A549 treated with Mapracorat at 1 μM for 4 hours (cell line): ENCODE measurements at places on chromosomes 1 and 21. TPM values are rescaled to one million over a fixed set of nuclear protein-coding genes. Genes with fewer than 3 reads are reported as not detected.

Gene CNKSR1
- 0.15 to 0.58 TPM (median 0.32 TPM) in 4 of 5 replicates, not detected in the other for total RNA-seq

Gene CAPZA1
- 56.0 to 66.5 TPM (median 63.5 TPM) in 5 replicates for total RNA-seq

Gene CD1B
- not detected in 5 replicates for total RNA-seq

Gene PGLYRP3
- total RNA-seq, result not detected in 5 replicates

Gene GOLT1A
- 3.6 to 6.7 TPM (median 4.4 TPM) in 5 replicates for total RNA-seq

Gene SNX27
- 7.0 to 10.3 TPM (median 7.4 TPM) in 5 replicates for total RNA-seq

Gene PRAMEF7
- not detected in 5 replicates for total RNA-seq

Gene ESRRG
- not detected in 5 replicates for total RNA-seq

Gene GJA4
- 0.13 TPM in 1 of 5 replicates, not detected in the others for total RNA-seq

Gene CCDC18
- total RNA-seq, result 5.0 to 6.6 TPM (median 6.3 TPM) in 5 replicates

Gene RGS7
- total RNA-seq, result 0.05 TPM in 1 of 5 replicates, not detected in the others
